Epithelial cell of alveolus of lung (primary cell): ENCODE measurements at places on chromosomes 2 and 18. TPM values are rescaled to one million over a fixed set of nuclear protein-coding genes. Genes with fewer than 3 reads are reported as not detected.

VWA3B gene
- total RNA-seq = not detected in 2 replicates

CNGA3 gene
- total RNA-seq = not detected in 2 replicates

ZSWIM2 gene
- not detected in 2 replicates for total RNA-seq

IL36B gene
- not detected in 2 replicates for total RNA-seq

HTR2B gene
- total RNA-seq = 0.08 TPM in 1 of 2 replicates, not detected in the other

DHRS9 gene
- 0.24 and 0.65 TPM in 2 replicates for total RNA-seq

PKDCC gene
- 60.2 and 200 TPM in 2 replicates for total RNA-seq

GKN1 gene
- not detected in 2 replicates for total RNA-seq

PSTPIP2 gene
- total RNA-seq = 3.3 and 11.2 TPM in 2 replicates

TUBA3E gene
- not detected in 2 replicates for total RNA-seq

SPEG gene
- total RNA-seq = 8.5 and 11.7 TPM in 2 replicates

REG3G gene
- not detected in 2 replicates for total RNA-seq

TRIM43 gene
- not detected in 2 replicates for total RNA-seq

AQP4 gene
- not detected in 2 replicates for total RNA-seq
